ENCODE measurements at places on chromosomes 3 and 15.

DNA sequence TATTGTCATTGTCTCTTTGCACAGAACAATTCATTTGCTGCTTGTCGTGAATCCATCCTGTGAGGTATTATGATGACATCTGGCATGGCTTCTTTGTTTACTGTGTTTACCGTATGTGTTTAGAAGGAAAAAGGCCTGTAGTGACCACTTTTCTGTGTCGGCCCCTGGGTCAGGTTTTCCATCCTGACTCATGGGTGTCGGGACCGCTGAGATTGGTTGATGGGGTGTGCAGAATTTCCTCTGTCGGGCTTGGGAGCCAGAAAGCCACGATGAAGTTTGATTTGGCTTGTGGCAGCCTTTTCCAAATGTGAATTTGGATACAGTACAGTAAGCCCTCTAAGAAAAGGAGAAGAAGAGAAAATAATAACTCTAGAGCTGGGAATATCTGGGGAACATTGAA lies 113.5 kb downstream of the FNDC3B start:
- DNase-seq, result no peak

DNA sequence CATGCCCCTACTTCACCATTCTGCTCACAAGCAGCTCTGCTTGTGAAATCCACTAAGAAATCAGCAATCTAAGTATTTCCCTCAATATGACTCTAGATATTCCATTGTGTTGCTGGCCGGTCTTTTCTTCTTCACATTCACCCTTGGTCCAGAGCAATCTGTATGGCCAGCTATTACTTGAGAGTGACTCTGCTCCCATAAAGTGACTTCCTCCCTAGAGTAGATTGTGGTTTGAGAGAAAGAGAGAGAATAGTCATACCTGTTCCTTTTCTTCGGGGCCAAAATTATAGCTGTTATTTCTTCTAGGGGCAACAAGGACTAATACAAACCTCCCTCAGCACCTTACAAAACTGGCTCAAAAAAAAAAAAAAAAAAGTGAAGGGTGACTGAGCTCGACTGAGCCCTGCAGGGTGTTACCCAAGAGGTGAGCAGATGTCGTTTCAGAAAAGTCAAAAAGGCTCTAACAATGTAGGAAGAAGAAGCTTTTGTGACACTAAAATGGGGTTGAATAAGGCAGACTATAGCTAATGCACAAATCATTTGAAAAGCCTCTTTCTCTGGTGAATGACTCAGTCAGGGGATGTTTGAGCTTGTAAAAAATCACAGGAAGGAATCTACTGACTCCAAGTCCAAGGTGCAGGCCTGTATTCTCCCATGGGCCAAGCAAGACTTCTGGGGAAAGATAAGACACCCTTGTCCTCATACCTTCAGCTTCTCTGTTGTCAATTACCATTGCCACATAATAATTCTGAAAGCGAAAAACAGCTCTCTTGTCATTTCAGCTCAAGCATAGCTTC lies 161.0 kb upstream of the SLC24A5 start:
- DNase-seq, result no peak

DNA sequence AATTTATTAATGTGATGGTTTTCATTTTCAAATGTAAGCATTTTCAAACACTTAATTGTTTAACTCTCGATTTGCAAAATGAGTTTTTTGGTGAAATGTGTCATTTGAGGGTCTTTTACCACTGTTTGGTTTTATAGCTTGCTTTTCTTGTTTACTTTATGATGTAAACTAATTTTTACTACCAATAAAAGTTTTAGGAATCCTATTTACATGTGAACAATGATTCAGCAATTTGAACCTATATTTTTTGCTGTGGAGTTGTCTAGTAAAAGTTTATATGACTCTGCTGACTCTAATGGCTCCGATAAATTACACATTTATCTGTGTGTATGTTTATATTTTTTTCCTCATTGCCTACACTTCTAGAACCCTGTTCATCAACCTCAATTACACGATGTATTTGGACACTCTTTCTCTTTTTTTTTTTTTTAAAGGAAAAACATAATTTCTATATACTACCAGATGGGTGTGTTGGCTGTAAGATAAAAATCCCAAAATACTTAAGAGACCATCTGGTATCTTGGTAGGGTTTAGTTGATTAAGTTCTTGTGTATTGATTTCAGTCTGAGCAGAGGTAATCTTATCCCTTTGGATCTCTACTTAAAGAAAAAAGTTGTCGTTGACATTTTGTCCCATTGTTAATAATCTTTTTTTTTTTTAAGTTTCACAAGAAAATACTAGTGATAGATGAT lies 89.5 kb downstream of the PTPRG start:
- no peak for DNase-seq

DNA sequence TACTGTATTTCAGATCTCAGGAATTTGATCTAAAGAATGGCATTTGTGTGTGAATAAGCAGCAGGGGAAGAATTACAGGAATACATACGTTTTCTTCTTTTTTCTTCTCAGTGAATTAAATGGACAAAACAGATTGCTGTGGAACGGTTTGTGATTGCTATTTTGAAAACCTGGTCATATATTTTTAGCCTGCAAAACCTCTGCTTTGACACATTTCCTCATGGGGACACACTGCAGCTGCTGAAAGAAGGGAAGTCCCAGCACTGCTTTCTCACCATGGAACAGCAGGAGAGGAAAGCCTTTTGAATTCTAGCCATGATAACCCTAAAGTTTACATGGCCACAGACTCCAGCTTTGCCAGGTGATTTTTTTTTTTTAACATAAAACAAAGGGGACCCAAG lies 315.0 kb downstream of the OXSM start:
- DNase-seq, result no peak

DNA sequence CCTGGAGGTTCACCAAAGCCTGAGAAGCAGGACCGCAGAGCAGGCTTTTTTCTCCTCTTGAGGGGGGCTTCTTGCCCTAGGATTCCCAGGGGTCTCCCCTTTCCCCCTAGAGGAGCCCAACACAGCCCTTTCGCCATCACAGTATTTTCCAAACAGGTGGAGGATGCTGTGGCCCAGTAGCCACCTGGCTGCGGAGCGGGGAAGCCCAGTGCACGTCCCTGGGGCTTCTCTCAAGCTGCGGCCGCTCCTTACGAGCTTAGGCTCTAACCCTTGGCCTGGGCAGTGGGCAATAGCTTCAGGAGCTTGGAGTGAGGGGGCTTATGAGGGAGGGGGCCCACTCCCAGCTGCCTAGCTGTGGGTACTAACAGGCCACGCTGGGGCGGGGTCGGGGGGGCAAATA lies 11.6 kb upstream of the DLL4 start:
- DNase-seq, result no peak

DNA sequence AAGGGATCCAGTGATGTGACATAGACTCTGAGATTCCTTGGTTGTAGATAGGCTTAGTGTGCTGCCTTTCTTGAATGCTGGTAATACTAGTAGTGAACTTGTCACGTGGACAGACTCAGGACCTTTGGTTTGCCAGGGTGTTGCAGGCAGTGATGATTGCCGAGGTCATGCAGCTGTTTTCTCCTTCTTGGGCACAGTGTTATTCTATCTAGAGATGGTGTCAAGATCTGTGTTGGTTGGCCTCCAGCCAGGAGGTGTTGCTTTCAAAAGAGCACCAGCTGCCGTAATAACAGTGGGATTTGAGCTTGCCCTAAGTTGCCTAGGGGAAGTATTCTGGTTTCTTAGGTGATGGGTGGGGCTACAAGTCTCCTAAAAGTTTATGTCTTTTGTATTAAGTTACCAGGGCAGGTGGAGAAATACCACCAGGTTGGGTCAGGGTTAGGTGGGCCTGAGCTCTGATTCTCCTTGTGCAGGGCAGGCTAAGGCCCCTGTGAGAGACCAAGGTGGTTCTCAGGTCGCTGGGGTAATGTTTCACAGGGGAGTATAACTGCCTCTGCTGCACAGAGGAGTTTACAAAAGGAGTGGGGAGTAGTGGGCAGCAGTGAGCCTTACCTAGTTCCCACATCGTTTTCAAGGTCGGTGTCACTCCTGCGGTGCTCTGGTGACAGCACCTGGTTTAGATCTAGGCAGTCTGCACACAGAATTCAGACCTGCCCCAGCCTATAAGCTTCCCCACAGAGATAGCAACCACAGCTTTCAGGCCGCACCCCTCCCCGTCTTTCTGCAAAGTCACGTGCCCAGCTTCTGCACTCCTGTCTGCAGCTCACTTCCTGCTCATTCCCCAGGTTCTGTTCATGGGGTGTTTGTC lies 350.3 kb downstream of the DOCK3 start:
- DNase-seq, result no peak

GRCh38 chr15:90599116-90599515 lies 69.4 kb downstream of the CRTC3 start:
- DNase-seq, result no peak

DNA sequence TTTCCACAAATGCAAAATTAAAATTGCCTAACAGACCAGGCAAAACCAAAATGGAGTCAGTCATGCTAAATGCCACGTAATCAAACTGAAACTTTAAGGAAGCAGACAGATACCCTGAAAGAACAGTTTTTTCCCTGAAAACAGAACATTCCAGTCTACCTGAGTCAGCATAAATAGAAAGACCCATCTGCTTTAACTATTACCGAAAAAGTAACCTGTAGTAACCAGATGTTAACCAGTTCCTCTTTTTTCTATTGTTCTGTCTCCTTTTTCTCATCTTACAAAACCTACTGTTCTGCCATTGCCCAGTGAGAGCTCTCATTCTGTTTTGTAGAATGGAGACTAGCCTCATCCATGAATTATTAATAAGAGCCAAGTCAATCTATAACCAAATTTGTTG lies 286.0 kb downstream of the CACNA2D3 start:
- DNase-seq, result no peak

GRCh38 chr3:103393395-103394186 lies 958.8 kb downstream of the ZPLD1 start:
- DNase-seq, result no peak

DNA sequence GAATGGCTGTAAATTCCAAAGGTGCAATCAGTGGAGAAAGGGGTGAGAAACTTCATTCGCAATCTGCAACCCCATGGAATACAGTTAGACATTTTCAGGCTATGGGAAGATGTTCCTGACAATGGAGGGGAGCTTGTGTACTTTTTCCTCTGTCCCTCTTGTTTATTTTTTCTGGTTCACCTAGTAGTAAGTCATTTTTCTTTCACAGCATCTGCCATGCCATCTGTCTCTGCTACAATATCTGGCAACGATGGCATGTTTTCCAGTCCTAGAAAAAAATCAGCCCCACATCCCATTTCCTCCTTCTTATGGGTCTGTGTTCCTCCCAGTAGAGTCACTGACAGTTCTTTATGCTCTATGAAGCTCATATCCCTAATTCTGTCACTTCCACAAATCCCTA lies 76.0 kb downstream of the SSR3 start:
- DNase-seq, result no peak

GRCh38 chr3:139117883-139118760 lies 73.4 kb upstream of the PRR23C start:
- DNase-seq, result no peak

DNA sequence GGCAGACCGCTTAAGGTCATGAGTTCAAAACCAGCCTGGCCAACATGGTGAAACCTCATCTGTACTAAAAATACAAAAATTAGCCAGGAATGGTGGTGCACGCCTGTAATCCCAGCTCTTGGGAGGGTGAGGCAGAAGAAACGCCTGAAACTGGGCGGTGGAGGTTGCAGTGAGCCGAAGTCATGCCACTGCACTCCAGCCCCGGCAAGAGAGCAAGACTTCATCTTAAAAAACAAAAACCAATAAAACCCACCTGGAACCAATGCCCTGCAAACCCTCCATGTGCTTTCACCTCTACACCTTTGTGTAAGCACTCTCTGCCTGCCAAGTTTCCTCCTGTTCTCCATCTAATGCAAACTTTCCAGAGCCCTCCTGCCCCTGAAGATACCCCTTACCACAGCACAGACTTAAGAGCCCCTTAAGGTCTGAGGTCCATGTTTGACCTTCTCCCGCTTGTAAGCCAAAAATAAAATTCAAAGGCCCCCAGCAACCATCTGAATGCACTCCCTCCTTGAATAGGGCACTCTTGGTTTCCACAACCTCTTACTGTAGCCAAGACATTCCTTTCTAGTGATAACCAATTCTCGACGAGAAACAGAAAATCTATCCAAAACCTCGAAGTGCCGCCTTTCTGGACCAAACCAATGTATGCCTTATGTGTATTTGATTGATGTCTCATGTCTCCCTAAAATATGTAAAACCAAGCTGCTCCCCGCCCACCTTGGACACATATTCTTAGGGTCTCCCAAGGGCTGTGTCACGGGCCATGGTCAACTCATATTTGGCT lies 3.0 kb downstream of the RPL32 start:
- DNase-seq, result no peak
